Renal pelvis (tissue), 12 donors: ENCODE measurements at places on chromosomes 11 and 22.

- peak; percentile 58 for DNase-seq
These were observed 47.5 kb downstream of the MEI1 start for GRCh38 chr22:41746567-41747400.

GRCh38 chr22:38124236-38124974 lies 13.9 kb upstream of the BAIAP2L2 start:
- no peak for DNase-seq

DNA sequence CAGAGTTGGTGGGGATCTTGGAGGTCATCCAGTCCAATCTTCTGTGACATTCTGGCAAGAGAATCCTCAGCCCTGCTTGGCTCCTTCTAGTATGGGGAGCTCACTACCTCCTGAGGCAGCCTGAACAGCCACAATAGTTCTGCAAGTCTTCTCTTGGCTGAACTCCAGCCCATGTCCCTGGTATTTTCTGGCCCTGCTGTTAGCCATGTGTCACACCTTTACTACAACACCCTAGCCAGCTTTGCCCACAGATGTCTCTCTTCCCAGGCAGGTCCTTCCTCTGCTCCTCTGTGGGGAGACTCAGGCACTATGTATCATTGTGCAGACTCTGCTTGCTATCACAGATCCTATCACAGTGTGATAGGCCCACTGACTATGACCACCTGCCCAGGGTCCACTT lies 297.7 kb downstream of the CTTN start:
- DNase-seq: no peak

DNA sequence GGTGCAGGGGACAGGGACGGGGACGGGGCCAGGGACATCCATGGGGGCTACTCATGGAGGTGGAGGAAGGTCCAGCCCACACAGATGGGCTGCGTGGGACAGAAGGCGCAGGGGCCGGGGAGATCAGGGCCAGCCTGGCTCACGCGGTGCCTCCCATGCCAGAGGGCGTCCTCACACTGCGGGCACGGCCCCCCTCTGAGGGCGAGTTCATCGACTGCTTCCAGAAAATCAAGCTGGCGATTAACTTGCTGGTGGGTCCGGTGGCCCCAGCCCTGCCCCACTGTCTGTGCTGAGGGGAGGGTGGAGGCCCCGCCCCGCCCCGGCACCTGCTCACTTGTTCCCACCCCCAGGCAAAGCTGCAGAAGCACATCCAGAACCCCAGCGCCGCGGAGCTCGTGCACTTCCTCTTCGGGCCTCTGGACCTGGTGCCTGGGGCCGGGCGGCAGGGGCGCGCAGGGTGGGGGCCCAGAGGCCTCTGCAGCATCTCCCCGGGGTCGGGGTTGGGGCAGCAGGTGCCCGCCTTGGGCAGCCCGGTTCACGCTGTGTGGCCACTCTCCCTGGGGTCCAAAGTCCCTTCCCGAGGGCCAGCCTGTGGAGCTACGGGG lies 15.8 kb downstream of the EPS8L2 start:
- no peak for DNase-seq

GRCh38 chr11:113131036-113131775 lies 170.0 kb downstream of the NCAM1 start:
- DNase-seq: no peak

- DNase-seq: no peak
These were observed 147.4 kb upstream of the SNX19 start for GRCh38 chr11:131063638-131064037.

DNA sequence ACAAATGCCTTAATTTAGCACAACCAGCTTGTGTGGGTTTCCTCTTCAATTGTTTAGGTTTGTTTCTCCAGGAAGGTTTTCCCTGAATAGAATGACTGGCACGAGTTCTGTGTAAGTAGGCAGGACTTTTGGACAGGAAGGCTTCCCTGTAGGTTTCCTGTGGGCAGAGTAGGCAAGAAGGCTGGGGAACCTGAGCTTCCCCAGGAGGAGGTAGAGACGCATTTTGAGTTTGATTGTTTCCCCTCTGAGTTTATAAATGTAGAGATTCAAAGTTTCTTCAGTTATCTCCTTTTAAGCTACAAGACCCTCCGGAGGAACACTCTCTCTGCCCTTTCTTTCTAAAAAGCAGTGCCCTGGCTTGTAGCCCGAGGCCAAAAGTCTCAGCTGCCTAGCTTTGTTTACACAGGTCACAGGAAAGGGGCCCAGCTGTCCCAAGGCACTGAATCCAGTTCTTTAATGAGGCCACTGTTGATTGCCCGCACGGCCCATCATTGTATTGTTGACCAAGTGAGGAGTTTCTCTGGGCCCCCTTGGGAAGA lies 66.6 kb upstream of the RDX start:
- DNase-seq: peak; percentile 16
